ENCODE measurements at places on chromosomes 2 and 18. TPM values are rescaled to one million over a fixed set of nuclear protein-coding genes. Genes with fewer than 3 reads are reported as not detected.

Gene ARID5A
- total RNA-seq, result 61.5 TPM

- DNase-seq, result no peak
These were observed 692.7 kb downstream of the SOCS6 start for GRCh38 chr18:70981400-70982140.

GRCh38 chr18:24014986-24015638 lies 558 bp downstream of the TTC39C start:
- DNase-seq, result peak; percentile 72

DNA sequence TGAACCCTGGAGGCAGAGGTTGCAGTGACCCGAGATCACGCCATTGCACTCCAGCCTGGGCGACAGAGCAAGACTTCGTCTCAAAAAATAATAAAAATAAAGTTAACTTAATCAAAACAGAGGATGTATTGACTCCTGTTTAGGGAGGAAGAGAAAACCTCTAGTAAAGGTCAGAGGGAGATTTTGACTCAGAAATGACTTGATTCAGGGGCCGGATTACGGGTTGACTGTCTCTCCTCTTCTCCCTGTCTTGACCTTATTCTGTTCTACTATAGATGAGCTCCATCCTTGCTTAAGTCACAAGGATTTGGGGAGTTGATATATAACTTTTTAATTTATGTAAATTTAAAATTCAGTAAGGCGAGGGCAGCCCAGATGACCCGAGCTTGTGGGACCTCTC lies 71.0 kb downstream of the COX7A2L start:
- DNase-seq, result no peak

DNA sequence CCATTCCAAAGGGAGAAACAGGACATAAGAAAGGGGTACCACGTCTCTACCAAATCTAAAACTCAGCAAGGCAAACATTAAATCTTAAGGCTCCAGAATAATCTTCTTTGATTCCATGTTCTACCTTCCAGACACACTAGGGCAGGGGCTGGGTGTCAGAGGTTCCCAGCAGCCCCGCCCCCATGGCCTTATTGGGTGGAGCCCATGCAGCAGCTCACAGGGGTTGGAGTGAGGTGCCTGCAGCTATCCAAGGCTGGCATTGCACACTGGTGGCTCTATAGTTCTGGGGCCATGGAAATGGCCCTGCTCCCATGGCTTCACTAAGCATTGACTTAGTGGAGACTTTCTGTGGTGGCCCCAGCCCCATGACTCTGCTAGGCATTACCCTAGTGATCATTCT lies 14.9 kb upstream of the OSR1 start:
- DNase-seq, result no peak

DNA sequence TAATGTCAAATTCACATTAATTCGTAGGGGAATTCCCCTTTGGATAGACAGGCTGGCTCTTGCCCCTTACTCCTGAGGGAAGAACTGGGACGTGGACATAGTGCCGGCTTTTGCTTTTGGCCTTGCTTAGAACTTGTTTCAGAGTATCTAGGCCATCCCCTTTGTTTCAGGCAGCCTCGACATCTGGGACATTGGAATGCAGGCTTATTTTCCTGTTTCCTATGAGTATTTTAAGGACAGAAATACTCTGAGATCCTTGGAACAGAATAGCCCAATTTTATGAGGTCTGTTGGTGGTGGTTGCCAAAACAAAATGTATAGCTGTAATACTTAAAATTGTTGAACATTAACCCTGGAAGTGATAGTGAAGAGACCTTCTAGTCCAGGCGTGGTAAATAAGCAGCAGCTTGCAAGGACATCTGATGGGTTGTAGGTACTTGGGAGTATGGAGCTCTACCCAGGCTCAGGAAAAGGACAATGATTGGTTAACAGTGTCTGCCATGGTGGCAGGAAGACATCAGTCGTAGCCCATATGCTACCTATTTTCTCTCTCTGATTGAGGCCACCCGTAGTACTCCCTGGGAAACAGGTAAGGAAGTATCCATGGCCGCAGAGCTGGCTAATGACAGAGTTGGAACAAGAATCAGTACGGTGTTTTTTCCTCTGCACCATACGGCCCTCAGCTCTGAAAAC lies 112.4 kb downstream of the CDK15 start:
- DNase-seq, result no peak

DNA sequence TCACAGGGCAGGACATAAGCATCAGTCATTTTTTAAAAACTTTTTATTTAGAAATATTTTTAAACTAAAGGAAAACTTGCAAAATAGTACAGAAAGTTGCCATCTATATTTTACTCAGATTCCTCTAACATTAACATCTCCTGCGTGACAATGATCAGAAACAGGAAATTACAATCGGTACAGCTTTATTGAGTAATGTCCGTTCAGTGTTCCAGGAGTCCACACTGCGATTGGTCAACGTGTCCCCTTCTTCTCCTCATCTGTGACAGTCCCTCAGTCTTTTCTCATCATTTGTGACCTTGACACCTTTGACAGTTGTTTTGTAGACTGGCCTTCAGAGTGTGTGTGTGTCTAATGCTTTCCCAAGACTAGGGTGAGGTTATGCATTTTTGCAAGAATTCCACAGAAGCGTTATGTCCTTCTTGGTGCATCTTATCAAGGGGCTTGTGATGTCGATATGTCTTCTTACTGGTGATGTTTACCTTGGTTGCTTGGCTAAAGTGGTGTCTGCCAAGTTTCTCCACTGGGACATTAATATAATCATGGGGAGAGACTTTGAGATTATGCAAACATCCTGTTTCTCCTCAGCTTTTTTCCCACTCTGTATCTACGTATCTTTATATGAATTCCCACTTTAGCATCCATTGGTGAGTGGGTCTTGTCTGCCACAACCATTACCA lies 21.4 kb upstream of the TMEM177 start:
- no peak for DNase-seq

GRCh38 chr2:7165736-7166135 lies 248.5 kb downstream of the RNF144A start:
- DNase-seq, result no peak

Measured in activated CD8-positive, alpha-beta T cell treated with anti-CD3 and anti-CD28 coated beads for 36 hours (primary cell).